Activated B cell treated with CpG ODN at 0.5 μM for 24 hours (primary cell): ENCODE measurements at places on chromosomes 12 and 14.

GRCh38 chr12:14664434-14665023, 31.9 kb downstream of the GUCY2C start:
- no peak for DNase-seq

- DNase-seq: no peak
These were observed 18.7 kb downstream of the TSHR start for GRCh38 chr14:80973931-80974641.

- no peak for DNase-seq
These were observed 15.3 kb downstream of the CCDC88C start for GRCh38 chr14:91402348-91402747.

GRCh38 chr12:22687361-22688076, 62.5 kb downstream of the ETNK1 start:
- no peak for DNase-seq

- DNase-seq: no peak
These were observed 89.8 kb downstream of the B4GALNT3 start for GRCh38 chr12:549476-550082.

GRCh38 chr12:67446716-67447115, 177.6 kb downstream of the CAND1 start:
- no peak for DNase-seq

DNA sequence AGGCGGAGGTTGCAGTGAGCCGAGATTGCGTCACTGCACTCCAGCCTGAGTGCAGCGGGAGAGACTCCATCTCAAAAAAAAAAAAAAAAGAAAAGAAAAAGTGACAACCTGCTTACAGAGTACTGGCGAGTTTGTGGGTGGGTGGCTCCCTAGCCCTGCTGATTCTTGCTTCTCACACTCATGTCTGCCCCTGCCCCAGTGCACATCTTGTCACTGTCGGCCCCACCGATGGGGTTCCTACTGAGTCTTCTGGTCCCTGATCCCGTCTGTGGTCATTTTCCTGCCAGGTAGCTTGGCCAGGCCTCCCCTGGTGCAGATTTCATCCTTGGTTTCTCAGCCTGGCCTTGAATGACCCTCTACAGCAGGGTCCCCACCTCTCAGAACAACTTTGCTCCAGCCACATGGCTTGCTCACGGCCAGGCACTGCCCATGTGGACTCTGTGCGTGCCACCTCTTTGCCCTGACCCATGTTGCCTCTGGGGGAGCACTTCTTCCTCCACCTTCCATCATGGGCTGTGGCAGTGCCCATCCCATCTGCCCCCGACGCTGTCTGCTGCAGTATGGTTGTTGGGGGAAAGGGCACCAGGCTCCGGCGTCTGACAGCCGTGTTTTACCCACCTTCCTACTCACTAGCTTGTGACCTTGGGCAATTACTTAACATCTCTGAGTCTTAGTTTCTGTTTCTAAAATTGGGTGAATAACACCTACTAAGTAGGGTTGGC, 2.1 kb upstream of the PTPN6 start:
- DNase-seq: no peak

DNA sequence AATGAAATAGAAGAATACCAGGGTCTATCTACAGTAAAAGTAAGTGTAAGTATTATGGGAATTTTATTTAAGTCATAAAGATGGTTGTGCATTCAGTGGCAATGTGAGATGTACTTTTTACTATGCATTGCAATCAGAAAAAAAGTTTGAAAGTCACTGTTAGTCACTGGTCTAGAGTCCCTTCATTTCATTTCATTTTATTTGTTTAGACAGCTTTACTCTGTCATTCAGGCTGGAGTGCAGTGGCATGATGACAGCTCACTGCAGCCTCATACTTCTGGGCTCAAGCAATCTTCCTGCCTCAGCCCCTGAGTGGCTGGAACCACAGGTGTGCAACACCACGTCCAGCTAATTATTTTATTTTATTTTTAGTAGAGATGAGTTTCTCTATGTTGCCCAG, 42.6 kb downstream of the TGFB3 start:
- DNase-seq: no peak

GRCh38 chr12:32457251-32458025, 58.1 kb downstream of the FGD4 start:
- no peak for DNase-seq

GRCh38 chr12:72476301-72476700, 204.1 kb downstream of the TRHDE start:
- no peak for DNase-seq

- DNase-seq: no peak
These were observed 161.1 kb downstream of the MYRFL start for GRCh38 chr12:69986114-69986513.

- DNase-seq: no peak
These were observed 610.6 kb upstream of the TBX3 start for GRCh38 chr12:115294453-115295133.

- DNase-seq: no peak
These were observed 5.3 kb upstream of the GLTP start for GRCh38 chr12:109885616-109886015.

DNA sequence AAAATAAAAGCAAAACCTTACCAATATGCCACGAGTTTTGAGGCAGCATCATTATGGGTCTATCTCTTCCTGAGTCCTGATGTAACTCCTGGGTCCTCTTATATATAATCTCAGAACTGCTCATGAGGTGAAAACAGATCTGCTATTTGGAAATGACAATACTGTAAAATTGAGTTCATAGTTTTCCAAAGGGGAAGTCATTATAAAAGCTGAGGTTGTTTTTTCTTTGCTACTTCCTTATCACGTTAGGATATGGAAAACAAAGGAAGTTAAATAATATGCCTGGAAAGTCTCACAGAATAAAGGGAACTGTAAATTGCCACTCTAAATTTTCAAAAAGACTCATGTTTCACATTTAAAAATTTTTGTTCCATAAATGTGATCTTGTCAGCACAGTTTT, at the start of gene CD163L1:
TSS of gene CD163L1 (minus strand) at position 78 of the 400 bp plus-strand sequence. CDS start at position 52, 26 bp downstream.
- DNase-seq: no peak

GRCh38 chr14:105220699-105221597, 27.4 kb upstream of the BTBD6 start:
- DNase-seq: no peak

- DNase-seq: no peak
These were observed 404.1 kb downstream of the RAD51B start for GRCh38 chr14:68223631-68224030.

GRCh38 chr12:109731231-109731731, 17.7 kb downstream of the FAM222A start:
- no peak for DNase-seq

GRCh38 chr12:122459211-122459610, 36.7 kb upstream of the CLIP1 start:
- DNase-seq: no peak

DNA sequence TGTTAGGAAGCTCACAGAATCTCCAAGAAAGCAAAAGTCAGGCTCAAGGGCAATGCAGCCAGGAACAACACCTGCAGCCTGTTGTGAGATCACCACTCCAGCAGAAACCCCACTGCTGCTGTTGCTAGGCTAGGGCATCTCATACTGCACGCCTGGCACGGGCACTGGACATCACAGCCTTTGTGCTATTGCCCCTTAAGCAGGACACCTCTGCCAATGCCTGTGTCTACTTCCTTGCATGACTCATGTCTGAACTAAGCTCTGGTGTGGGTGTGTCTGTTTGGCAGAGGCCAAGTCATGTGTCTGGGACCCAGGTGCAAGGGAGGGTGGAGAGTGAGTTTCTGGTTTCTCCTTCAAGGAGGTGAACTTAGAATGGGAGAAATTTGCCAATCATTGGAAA, 10.0 kb upstream of the DDX47 start:
- no peak for DNase-seq

DNA sequence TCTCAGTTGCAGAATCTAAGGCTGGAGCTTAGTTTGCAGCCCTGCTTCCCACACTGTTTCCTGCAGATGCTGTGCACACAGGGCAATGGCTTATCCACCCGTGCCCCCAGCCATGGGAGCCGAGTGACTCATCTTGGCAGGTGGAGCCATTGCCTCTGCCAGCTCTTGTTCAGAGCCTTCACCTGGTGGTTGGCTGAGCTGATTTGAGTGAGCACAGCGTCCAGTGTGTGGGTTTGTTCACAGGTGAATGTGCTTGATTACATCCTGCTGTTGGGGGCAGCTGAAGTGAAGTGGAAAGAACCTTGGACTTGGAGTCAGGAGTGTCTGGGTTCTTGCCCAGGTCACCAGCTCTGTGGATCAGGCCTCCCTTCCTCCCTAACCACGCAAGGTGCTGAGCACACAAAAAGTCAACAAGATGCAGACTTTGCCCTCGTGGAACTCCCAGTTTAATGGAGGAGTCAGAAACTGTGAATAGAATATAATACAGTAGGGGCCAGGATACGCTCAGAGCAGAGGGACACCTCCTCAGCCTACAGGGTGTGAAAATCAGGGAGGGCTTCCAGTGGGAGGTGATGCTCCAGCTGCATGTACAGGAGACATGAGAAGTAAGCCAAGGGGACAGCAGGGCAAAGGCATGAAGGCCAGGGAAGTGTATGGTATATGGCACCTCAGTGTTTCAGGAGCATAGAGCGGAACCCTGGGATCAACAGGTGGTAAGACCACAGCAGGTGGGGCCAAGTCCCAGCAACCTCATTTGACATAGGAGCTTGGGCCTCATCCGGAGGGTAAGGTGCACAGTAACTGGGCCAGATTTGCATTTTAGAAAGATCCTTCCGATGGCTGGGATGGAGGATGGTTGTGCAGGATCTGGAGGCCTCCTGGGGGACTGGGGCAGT, 22.8 kb downstream of the JDP2 start:
- DNase-seq: no peak

DNA sequence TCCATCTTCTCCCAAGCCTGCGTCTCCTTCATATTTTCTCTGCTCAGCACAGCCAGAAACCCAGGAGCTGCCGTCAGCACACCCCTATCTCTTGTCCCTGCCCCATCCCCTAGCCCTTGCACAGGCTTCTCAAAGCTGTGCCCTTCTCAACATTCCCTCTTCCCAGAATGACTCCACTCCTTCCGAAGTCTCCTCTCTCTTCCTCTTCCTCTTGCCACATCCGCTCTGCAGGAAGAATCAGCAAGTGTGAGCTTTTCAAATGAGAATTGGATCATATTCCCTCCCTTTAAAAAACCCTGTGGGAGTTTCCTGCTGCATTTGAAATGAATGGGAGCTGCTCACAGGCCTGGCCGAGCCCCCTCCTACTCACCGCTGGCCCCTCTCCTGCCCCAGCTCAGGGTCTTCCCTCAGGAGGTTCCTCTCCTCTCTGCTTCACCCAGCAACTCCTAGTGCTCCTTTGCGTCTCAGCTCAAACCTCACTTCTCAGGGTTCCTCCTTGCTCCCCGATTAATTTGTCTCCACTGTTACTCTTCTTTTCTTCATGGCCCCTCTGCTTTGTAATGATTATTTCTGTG, 528.5 kb upstream of the CCDC196 start:
- no peak for DNase-seq

DNA sequence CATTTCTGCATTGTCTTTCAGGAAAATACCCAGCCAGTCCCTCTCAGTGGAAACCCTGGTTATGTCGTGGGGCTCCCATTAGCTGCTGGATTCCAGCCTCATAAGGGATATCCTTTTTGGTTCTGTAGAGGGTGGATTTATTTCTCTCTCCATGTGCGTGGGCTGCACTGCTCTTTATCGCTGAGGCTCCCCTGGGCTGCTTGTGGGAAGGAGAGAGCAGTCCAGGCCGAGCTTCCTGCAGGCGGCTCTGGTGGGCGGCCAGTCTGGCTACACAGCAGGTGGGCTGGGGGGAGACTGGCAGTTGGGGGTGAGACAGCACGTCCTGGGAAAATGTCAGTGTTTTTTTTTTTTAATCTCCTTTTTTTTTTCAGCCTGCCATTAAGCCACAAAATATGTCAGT, 27.6 kb downstream of the TCTN1 start:
- DNase-seq: no peak

- DNase-seq: no peak
These were observed 33.7 kb upstream of the PPP1CC start for GRCh38 chr12:110776410-110776809.

DNA sequence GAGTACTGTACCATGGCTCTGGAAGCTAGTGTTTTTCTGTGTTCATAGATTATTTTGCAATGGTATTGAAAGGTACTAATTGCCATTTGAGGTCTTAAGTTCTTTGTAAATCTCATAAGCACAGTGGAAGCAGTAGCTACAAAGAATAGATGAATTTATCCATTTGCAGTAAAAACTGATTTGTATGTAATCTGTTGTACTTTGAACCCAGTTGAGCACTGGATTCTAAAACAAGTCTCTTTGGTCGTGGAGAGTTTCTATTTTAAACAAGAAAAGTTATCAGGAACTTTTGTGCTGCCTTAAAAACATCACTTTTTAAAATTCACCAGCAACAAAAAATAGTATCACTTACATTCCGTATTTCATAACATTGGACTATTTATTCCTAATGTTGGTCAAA, 4.1 kb downstream of the RAP1B start:
- no peak for DNase-seq

DNA sequence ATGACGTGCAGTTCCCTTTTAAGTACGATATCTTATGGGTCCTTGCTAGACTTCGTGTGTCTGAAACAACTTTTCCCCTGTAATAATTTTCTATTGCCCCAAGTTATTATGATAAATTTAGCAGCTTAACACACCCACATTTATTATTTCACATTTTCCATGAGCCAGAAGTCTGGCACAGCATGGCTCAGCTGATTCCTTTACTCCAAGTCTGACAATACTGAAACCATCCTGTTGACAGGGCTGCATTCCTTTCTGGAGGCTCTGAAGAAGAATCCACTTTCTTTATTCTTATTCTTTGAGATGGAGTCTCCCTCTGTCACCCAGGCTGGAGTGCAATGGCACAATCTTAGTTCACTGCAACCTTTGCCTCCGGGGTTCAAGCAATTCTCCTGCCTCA, 80.9 kb downstream of the DENND5B start:
- DNase-seq: no peak

DNA sequence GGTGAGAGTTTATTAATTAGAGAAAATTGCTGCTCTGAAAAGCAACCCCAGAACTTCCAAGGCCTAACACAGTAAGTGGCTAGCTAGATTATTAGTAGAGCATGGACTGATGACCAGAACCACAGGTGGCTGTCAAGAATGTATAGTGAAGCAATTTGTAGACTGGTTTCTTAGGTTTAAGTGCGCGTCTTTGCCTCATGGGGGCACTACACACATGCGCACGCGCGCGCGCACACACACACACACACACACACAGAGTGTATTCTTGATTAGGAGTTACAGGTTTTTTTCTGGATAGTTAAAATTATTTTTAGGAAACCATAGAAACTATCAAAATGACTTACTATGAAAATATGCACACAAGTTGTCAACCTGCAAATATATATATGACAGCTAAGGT, 66.5 kb downstream of the BHLHE41 start:
- no peak for DNase-seq

DNA sequence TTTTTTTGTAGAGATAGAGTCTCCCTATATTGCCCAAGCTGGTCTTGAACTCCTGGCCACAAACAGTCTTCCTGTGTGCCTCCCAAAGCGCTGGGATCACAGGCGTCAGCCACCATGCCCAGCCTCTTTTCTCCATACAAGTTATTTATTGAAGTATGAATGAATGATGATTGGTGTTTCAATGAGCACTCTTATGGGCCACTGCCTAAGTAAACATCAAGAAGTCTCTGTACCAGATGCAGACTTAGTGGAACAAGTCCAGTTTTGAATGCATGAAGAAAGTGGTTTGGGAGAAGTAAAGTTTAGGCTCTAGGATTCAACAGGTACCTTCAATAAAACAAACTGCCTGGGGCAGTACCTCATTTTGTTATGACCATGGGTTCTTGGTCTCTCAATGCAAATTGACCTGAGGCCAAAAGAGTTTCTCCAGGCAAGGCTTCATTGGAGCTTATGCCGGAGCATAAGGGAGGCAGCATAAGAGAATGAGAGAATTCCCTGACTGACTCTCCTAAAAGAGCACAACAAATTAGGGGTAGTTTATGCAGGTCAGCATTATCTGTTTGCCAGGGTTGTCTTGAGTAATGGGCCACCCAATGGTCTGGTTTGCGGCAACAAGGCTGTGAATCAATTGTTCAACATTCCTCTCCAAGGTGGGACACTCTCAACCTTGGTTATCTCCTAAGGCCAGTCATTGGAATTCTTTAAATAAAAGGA, 1.1 kb upstream of the GMFB start:
- DNase-seq: no peak
